Kidney epithelial cell (primary cell): ENCODE measurements at places on chromosomes 2 and 18.

DNA sequence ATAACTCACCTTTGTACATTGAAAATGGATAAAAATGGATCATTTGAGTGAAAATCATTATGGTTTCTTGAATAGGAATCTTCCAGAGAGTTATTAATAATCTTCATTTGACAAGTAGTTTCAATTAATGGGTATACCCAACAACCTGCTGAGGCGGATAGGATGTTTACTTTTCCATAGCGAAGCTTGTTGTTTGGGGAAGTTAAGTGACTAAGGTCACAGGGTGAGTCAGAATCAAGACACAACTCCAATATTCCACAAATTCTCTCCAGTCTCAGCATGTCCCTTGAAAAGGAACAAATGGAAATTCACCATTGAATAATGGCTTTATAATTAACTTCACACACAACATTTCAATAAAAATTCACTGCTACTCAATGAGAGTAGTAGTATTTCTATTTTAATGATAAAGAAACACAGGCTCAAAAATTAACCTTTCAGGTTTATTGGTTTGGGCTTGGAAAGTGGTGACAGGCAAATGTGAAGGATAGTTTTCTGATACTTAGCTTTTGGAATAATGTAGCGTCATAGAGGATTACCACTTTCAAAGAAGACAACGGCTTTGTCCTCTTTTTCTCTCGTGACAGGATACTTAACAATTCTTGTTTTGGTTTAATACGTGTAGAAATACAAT, 211.3 kb downstream of the GPD2 start:
- no peak for DNase-seq

- no peak for DNase-seq
Observed at GRCh38 chr2:195437521-195437920, 219.5 kb upstream of the SLC39A10 start.

- DNase-seq: no peak
Observed at GRCh38 chr2:131063501-131064283, 29.6 kb downstream of the FAM168B start.

GRCh38 chr18:51568151-51568550, 370.7 kb upstream of the MEX3C start:
- DNase-seq: no peak
